Natural killer cell treated with Interleukin-12 subunit alpha and Interleukin-12 subunit beta and Interleukin-15 and Interleukin-18, amount 100 ng/mL, for 72 hours (primary cell): ENCODE measurements at places on chromosomes 1 and 21. TPM values are rescaled to one million over a fixed set of nuclear protein-coding genes. Genes with fewer than 3 reads are reported as not detected.

DNA sequence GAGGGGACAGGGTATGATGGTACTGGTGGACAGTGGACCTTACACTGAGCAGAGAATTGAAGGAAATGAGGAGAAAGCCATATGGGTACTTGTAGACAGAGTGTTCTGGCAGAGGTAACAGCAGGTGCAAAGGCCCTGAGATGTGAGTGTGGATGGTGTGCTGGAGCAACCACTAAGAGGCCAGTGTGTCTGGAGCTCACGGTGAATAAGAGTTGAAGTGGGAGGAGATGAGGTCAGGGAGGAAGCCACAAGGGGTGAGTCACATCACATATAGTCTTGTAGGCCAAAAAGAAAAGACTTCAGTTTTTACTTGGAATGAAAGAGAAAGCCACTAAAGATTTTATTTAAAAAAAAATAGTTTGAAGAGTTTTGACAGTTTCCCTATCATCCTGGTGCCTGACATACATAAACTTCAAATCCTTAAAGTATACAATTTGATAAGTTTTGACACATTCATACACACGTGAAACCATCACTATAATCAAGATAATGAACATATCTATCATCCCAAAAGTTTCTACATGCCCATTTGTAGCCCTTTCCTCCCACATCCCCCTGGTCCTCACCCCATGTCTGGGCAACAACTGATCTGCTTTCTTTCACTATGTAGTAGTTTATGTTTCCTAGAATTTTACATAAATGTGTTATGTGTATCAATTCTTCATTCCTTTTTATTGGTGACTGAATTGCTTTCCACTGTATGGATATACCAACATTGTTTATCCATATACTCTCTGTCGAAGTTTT, 148.4 kb downstream of the GPATCH2 start:
- DNase-seq, result peak; percentile 84

GRCh38 chr1:204634260-204634910, 51.2 kb downstream of the LRRN2 start:
- no peak for DNase-seq

DNA sequence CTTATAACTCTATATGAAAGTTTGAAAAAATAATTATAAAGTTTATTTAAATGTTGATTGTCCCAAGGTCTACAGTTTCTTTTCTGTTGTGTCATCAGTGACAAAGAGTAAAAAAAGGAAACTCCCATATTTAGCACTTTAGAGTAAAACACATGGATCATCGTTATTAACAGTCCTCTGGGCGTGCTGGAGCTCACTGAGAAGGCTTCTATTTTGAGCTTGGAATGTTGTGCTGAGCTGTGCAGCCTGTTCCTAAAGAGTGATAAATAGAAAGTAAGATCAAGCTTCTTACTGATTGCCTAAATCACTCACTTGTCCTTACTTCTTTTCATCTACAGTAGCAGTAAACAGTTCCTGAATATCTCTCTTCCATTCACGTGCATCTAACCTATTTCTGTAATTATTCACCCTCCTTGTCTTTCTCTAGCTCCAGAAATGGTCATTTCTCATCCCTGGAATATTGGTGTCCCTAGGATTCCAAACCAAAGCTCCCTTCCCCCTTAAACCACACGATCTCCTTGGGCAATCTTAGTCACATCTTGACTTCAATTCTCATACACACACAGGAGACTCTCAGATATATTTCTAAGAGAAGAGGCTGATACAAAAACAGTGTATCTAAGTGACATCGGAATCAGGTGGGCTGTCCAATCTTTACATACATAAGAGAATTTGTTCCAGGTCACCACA, 11.9 kb downstream of the GBP5 start:
- DNase-seq, result no peak

DNA sequence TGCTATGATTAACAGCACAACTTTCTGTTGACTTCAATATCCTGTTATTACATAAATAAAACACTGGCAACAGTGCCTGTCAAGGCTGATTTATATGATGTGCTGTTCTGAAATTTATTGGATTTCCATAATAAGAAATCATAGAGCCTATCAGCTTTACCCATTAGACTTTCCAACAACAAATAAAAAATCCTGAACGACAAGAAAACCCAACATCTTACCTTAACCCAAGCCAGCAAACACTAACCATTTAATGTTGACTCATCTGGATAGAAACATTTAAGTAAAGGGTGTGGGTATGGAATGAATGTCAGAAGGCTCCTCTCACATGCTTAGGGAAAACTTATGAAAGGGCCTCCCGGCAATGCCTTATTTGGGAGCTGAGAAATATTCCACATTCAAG, 165.1 kb downstream of the SLC45A1 start:
- DNase-seq, result no peak

GRCh38 chr1:1191734-1192133, 14.7 kb downstream of the TNFRSF18 start:
- no peak for DNase-seq

GRCh38 chr1:172670791-172671190, 11.9 kb downstream of the FASLG start:
- DNase-seq, result peak; percentile 83

- DNase-seq, result no peak
Observed at GRCh38 chr1:203663294-203663693, 36.7 kb downstream of the ATP2B4 start.

DNA sequence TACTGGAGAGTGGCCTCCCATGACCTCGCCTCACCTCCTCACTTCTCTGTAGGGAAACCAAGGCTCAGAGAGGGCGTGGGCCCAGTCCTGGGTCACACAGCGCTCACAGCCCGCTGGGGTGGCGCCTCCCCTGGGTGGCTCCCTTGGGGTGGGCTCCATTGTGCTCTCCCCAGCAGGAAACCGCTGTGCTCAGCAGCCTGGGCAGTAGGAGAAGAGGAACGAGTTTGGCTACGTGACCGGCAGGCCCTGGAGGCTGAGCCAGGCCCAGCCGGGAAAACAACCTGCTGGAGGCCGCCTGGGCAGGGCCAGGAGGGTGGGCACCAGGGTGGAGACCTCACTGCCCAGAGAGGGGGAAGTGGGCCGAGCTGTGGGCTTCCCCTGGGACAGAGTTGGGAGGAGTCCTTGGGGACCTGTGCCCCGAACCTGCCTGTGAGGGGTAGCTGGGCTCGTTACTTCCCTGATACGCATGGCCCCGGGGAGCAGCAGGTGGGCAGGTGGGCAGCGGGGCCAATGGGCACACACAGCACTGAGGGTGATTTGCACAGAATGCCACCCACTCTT, 15.0 kb upstream of the FAM131C start:
- DNase-seq, result no peak

DNA sequence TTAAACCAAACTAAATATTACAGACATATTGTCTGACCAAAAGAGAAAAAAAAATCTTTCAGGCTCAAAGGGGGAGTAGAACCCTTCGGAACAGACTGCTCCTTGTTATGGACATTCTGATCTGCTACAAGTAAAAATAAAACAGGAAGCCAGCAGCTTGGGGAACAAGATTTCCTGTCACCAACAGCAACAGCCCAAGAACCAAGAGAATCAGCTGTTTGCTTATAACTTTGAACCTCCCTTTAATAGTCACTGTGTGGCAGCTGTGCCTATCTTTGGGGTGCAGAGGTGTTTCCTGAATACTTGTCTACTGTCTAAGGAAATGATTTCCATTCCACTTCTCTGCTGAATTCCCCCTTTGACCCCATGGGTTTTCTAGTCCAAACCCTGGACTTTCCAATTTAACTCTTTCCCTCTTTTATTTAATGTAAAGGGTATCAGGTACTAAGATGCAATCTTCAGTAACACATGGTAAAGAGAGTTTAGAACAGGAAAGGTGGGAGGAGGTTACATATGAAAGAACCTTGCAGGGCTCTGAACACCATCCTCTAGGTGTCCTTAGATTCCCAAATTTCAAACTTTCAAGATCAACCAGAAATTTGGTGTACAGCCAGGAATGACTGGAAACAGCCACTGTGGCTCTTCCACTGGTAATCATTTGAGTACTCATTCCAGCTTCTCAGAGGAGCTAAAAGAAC, 38.6 kb downstream of the GPR3 start:
- no peak for DNase-seq

GRCh38 chr21:27212441-27212840, 245.6 kb upstream of the ADAMTS5 start:
- no peak for DNase-seq

SYPL2 gene
- total RNA-seq, result not detected

IL20 gene
- total RNA-seq, result not detected

ZC3H12A gene
- total RNA-seq, result 109 TPM

LCE2A gene
- not detected for total RNA-seq
